ENCODE measurements at places on chromosomes 4 and X.

GRCh38 chr4:40205259-40206198 is 8.7 kb downstream of the RHOH start:
- no peak for DNase-seq

DNA sequence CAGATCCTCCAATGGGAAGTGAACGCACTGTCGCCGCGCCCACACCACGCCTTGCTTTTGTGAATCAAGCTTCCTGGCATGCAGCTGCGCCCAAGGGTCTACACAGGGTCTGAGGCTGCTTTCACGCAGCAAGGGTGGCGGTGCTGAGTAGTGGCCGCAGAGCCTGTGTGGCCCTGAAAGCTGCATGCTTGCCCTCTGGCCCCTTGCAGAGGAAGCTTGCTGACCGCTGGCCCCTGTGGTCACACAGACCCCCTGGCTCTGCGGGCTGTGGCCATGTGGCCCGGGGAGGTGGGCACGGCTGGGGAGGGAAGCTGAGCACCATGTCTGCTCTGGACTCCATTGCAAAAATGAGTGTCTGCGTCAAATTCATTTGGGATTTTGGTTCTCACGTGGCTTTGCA is 8.8 kb downstream of the DOK7 start:
- no peak for DNase-seq

GRCh38 chrX:2262668-2263055 is 238.1 kb downstream of the DHRSX start:
- DNase-seq = no peak

- DNase-seq = no peak
These were observed 505.1 kb downstream of the PPARGC1A start for GRCh38 chr4:23384741-23385140.

DNA sequence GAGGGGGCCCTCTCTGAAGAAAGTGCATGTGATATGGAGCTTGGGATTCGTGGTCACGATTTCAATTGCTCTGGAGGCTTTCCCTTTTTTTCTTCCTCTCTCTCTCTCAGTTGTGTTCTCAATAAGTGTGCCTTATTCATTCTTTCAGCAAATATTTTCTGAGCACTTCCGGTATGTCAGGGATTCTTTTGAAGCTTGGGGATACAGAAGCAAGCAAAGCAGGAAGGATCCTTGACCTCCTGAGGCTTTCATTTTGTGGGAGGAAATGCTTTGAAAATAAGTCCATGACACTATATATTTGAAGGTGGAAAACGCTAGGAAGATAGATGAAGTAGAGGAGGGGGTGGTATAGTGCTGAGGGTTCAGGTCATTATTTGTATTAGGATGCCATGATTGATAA is 12.6 kb upstream of the GABRE start:
- DNase-seq = no peak

GRCh38 chrX:23048806-23049573 is 49.2 kb downstream of the DDX53 start:
- DNase-seq = no peak

DNA sequence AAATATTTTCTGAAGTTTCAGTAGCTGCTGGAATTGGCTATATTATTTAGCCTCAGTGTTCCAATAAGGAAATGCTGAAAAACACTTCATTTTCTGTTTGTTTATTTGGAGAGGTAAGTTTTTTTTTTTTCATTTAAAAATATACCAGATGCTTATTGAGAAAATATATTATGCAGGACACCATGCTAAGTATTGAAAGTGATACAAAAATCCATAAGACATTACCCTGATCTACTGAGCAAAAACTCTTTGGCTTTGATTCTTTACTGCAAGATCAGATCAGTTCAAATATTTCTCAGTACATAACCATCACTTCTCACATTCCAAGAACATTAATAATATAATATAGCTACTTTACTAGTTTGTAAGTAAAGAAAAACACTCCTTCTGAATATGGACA is 123.4 kb upstream of the PACRGL start:
- no peak for DNase-seq

GRCh38 chr4:108649863-108650211 is 562 bp upstream of the OSTC start:
- no peak for DNase-seq

GRCh38 chrX:67674741-67675140 is 130.9 kb downstream of the AR start:
- no peak for DNase-seq

- DNase-seq = no peak
These were observed 38.4 kb downstream of the PHKA2 start for GRCh38 chrX:18945483-18945882.

- no peak for DNase-seq
These were observed 136.6 kb downstream of the STAG2 start for GRCh38 chrX:124098089-124098488.

- DNase-seq = no peak
These were observed 7.6 kb upstream of the BST1 start for GRCh38 chr4:15695240-15695699.

GRCh38 chrX:112377481-112377880 is 294.9 kb upstream of the TRPC5 start:
- DNase-seq = no peak

GRCh38 chr4:110195561-110196205 is 2.7 kb downstream of the ELOVL6 start:
- no peak for DNase-seq

GRCh38 chr4:151091047-151091446 is 8.4 kb upstream of the RPS3A start:
- no peak for DNase-seq

GRCh38 chr4:2862528-2862927 is 18.9 kb downstream of the ADD1 start:
- no peak for DNase-seq

DNA sequence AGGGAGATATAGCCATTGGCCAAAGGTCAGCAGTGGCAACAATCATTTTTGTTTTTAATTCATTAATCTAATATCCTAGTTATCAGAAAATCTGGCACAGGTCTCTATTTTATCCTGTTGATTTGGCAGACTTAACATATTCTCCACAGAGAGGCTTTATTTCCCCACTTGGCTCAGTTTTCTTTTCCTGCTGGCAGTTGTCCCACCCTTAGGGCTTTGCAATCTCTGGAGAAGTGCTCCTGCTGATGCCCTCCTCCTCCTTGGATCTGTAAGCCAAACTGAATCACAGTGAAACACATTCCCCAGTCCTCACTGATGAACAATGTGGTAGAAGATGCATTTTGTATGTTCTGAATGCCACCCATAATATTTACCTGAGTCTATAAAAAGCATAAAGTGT is 889.7 kb downstream of the PDHA2 start:
- DNase-seq = no peak

DNA sequence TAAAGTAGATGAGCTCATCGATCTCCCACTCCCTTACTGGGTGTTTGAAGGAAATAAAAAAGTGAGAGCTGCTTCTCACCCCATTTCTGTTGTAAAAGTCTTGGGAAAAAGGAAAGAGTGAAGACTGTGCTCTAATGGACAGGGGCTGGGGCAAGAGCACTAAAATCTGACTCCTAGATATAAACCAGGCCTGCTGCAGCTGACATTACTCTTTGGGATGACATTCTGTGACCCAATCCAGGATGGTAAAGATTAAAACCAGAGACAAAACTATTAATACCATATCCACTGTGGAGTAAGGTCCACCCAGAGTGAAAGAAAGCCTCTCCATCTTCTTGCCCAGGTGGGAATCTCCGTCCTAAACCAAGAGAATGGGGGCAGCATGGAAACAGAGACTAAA is 20.1 kb upstream of the NEUROG2 start:
- no peak for DNase-seq

GRCh38 chr4:152243206-152243605 is 292.7 kb downstream of the FBXW7 start:
- no peak for DNase-seq

DNA sequence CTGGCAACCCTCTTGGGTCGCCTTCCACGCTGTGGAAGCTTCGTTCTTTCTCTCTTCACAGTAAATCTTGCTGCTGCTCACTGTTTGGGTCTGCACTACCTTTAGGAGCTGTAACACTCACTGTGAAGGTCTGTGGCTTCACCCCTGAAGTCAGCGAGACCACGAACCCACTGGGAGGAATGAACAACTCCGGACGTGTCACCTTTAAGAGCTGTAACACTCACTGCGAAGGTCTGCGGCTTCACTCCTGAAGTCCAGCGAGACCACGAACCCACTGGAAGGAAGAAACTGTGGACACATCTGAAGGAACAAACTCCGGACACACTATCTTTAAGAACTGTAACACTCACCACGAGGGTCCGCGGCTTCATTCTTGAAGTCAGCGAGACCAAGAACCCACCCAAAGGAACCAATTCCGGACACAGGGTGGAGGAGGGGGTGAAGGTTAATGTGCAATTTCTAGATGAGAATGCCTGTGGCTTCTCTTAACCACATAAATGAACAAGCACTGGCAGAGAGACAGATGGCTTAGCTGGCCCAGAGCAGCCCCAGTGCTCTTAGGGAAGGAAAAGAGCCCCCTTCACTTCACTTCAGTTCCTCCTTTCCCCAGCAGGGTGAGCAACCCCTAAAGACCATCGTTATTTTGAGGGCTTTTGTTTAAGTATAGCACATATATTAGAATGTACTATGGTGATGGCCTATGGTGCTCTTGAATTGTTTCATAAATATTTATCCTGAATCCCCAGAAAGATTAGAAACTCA is 73.0 kb downstream of the LUZP4 start:
- DNase-seq = no peak

DNA sequence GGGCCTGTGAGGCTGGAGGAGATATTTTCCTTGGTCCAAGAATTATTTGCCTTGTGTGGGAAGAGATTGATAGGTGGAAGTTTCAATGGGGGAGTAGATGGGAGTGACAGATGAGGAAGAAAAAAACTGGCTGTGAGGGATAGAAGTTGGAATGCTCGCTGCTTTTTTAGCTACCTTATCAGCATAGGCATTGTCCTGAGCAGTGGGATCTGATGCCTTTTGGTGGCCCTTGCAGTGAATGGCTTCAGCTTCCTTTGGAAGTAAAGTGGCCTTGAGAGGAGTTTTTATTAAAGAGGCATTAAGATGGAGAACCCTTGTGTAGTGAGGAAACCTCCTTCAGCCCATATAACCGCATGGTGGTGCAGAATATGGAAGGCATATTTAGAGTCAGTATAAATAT is 16.0 kb downstream of the KLKB1 start:
- DNase-seq = no peak

GRCh38 chr4:46254788-46255187 is 130.9 kb upstream of the GABRG1 start:
- no peak for DNase-seq

- peak; percentile 2 for DNase-seq
These were observed 63.8 kb upstream of the TAPT1 start for GRCh38 chr4:16289897-16290554.

- DNase-seq = no peak
These were observed 167.8 kb downstream of the CFAP47 start for GRCh38 chrX:36087366-36087765.

GRCh38 chr4:153204247-153204671 is at the start of gene TRIM2:
Gene TRIM2 (plus strand): TSS chr4:153204443. CDS start chr4:153204531, 88 bp downstream.
- no peak for DNase-seq

- DNase-seq = no peak
These were observed 467.8 kb downstream of the PCDH7 start for GRCh38 chr4:31187979-31188378.

DNA sequence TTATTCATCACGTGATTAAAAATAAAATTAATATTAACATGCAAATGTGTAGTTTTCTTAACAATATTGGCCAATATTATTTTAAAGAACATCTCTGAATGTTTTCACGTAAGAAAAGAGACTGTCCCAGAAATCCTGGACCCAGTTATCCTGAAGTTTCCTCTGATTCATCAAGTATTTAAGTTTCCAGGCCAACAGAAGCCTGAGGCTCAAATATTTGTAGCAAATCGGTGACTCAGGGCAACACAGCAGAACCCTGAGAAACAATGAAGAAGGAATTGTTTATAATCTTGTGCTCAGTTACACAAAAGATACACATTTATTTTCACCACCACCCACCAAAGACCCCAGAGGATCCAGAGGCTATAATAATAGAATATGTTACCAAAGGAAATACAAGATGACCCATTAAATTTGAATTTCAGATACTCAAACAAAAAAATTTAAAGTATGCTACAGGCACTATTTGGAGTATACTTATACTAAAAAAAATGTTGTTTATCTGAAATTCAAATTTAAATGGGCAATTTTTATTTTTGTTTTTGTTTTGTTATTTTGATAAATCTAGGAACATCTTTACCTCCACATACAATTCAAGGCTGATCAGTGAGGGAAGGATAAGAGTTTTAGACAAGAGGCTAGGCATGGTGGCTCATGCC is 33.9 kb upstream of the SLC7A11 start:
- DNase-seq = no peak

- DNase-seq = no peak
These were observed 7.6 kb downstream of the WFS1 start for GRCh38 chr4:6277139-6277802.

- DNase-seq = no peak
These were observed 69.4 kb upstream of the CLNK start for GRCh38 chr4:10753856-10754402.

DNA sequence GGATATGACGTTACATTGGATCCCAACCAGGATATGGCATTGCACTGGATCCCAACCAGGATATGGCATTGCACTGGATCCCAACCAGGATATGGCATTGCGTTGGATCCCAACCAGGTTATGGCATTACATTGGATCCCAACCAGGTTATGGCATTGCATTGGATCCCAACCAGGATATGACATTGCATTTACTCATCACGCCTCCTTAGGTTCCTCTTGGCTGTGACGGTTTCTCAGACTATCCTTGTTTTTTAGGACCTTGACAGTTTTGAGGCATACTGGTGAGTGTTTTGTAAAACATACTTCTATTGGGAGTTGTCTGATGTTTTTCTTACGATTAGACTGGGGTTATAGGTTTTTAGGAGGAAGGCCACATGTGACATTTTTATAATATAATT is 5.4 kb upstream of the ACSL1 start:
- no peak for DNase-seq

GRCh38 chr4:69742596-69742995 is 17.8 kb downstream of the SULT1B1 start:
- no peak for DNase-seq

DNA sequence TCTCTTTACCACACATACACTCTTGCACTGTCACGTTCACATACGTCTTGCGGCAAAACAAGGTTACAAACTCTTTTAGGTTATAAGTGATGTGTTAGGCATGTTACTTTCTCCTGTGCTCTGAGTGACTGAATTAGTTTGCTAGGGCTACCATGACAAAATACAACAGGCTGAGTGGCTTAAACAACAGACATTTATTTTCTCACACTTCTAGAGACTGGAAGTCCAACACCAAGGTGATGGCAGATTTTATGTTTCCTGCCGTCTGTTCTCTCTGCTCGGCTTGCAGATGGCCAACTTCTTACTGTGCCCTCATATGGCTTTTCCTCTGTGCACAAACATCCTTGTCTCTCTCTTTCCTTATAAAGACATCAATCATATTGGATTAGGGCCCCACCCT is 1224.3 kb upstream of the TENM3 start:
- no peak for DNase-seq

DNA sequence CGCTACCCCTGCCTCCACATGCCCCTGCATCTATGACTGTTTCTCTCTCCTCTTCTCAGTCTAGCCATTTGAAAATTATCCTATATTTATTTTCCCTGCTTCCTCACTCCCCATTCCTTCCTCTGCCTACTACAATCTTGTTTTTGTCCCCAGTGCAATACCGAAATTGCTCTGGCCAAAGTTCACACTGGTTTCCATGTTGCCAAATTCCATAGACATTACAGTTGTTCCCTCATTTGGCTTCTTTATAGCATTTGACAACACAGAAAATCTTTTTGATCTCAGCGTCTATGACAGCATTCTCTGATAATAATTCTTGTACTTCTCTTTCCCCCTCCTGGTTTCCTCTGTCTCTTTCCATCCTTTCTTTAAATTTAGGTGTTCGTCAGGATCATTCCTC is 99.4 kb downstream of the GPR82 start:
- DNase-seq = no peak

- DNase-seq = no peak
These were observed 243.4 kb downstream of the SCFD2 start for GRCh38 chr4:53122280-53123116.
